ENCODE measurements at places on chromosomes 2 and 18.

DNA sequence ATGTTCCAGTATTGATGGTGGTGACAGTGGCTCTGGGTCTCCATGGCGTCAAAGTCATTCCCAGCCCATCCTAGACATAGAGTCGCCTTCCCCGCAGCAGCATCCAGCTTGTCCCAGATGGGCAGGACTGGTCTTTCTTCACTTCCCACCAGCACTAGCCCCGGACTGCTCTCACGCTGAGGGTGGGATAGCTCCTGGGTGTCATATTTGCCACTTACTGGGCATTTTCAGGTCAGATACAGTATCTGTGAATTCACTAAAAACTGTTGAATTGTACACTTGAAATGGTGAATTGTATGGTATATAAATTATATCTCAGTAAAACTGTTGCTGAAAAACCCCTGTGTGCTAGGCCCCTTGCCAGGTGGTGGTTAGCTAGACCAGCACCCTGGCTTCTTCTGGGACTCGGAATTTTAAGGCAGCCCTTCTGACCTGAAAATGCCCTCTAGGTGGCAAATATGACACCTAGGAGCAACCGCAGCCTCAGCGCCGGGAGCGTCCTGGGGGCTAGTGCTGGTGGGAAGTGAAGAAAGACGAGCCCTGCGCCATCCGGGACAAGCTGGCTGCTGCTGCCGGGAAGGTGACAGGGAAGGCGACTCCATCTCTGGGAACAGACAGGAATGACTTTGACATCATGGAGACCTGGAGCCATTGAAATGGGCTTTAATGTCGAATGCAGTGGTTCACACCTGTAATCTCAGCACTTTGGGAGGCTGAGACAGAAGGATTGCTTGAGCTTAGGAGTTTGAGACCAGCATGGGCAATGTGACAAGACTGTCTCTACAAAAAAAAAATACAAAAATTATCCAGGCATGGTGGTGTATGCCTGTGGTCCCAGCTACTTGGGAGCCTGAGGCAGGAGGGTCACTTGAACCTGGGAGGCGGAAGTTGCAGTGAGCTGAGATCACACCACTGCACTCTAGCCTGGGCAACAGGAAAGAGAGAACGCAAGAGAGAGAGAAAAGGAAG lies 56.2 kb downstream of the DDX1 start:
- no peak for DNase-seq

DNA sequence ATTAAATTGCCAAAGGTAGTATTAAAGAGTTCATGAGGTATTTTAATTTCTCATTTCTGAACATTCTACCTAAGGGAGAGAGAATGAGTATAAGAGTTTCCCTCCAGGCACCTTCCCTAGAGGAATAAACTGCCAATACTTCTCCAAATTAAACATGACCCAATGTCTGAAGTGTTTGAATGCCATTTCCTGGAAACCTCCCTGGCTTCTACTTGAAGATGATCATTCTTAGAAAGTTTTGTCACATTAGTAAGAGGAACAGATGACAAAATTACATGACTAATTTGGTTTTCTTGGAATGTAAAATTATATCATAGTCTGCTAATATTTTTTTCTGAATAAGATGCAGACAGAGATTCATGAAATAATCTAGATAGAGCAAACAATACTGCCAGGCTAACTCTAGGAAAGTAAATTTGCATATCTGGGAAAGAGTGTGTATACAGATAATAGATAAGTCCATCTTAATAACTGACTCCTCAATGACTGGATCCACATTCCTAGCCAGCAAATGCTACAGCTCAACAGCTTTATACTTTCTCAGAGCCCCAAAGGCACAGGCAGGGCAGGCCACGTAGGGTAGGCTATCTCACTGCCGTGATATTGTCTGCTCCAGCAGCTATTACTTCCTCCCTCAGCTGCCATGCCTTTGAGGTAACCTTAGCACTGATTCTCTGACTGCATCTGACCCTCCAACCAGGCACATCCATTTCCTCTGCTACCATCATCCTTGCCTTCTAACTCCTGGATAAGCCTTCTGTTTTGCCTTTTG lies 630.8 kb upstream of the PIK3C3 start:
- no peak for DNase-seq

DNA sequence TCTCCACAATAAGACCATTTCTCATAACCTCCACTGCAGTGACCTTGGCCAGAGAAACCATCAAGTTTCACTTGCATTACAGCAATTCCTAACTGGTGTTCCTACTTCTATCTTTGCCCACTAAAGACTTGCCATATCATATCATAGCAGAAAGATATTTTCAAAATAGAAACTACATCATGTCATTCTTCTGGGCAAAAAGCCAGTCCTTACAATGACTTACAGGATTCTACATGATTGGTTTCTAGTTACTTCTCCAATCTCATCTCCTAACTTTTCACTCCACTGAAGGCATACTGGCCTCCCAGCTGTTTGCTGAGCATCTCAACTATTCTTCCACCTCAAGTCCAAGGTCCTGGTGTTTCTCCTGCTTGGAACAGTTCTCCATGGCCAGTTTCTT lies 151.4 kb downstream of the HNMT start:
- no peak for DNase-seq

DNA sequence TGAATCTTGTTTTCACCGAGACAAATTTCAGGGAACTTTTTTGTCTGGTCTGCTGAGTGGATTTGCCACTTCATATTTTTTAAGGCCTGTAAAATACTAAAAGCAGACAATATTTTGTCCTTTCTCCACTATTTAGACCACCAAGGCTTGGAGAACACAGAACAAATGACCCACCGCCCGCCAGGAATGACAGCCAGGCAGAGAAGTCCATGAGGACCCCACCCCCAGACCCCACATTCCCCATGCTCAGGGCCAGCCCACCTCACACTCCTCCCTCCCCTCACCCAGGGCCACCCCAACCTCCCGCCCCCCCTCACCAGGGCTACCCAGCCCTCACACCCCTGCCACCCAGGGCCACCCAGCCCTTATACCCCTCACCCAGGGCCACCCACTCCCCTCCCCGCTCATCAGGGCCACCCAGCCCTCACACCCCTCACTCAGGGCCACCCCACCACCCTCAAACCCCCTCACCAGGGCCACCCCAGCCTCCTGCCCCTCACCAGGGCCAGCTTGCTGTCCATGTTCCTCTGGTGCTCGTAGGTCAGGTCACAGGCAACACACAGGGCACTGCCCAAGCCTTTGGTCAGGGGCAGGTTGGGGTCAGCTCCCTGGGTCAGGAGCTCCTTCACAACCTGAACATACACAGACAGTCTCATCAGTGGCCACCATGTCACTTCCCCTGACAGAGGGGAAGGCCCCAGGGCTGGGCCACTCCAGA lies 50.6 kb downstream of the ANKMY1 start:
- DNase-seq, result no peak

GRCh38 chr2:128541448-128541847 lies 222.8 kb upstream of the HS6ST1 start:
- DNase-seq, result no peak

GRCh38 chr2:231462729-231463465 lies 1.4 kb downstream of the NCL start:
- DNase-seq, result no peak

- no peak for DNase-seq
These were observed 54.4 kb downstream of the TNS1 start for GRCh38 chr2:217948351-217948791.

GRCh38 chr2:135226961-135227360 lies 174.9 kb downstream of the RAB3GAP1 start:
- no peak for DNase-seq
